ENCODE measurements at places on chromosomes 7 and 10.

DNA sequence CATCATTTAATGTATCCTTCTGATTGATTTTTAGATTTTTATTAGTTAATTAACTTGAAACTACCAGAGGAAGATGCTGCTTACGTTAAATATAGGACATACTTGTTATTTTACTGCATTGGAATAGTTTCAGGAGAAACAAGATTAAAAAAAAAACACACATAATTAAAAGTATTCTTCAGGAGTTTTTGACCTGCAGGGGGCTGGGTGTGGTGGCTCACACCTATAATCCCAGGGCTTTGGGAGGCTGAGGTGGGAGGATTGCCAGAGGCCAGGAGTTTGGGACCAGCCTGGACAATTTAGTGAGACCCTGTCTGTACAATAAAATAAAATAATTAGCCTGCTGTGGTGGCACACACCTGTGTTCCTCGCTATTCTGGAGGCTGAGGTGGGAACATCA is 10.7 kb downstream of the CBLL1 start:
- no peak for DNase-seq

GRCh38 chr10:70760271-70760787 is 24.8 kb downstream of the TBATA start:
- DNase-seq: no peak

DNA sequence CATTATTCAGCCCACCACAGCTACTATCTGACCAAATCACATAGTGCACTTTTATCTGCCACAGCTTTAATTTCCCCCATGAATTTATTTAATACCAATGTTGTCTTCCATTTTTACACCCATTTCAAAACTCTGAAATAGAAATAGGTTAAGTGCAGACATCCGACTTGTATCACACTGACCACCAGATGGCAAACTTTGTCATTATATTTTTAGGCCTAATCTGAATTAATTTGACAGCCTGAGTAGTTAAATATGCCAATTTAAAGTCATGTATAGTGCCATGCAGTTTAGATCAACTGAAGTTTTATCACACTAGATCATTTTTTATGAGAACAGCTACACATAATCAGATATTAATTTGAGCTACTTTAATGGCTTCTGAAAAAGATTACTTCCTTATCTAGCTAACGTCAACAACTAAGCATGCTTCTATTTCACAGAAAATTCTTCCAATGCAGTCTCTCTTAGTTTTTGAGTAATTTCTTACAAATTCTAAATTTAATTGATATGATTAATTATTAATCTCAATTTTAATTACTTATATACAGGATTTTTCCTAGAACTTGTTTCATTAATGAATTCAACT is 566.4 kb downstream of the GFRA1 start:
- DNase-seq: no peak

DNA sequence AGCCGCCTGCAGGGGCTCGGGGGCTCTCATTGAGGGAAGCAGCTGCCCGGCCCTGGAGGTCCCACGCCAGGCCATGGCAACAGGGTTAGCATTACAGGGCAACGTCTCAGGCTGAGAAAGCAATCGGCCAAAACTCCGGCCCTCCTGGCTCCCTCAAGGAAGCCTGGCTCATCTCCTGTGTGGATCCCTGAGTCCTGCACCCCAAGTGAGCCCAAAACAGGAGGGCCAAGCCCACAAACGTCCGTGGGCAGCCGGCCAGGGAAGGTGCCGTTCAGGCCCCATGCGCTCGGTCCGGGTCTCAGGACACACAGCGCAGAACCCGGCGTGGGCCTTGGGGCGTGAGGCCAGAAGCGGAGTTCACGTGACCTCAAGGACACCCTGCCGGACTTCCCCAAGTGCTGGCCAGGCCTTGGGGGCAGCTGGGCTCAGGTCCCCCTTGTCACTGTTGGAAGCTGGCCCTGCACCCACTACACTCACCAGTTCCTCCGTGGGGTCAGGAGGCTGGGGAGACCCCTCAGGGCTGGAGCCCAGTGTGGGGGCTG is 8.0 kb upstream of the PWWP2B start:
- DNase-seq: no peak

- DNase-seq: no peak
Measured at GRCh38 chr7:11533229-11533820, 298.7 kb downstream of the THSD7A start.

- DNase-seq: no peak
Measured at GRCh38 chr7:50146692-50147091, 53.6 kb upstream of the ZPBP start.

GRCh38 chr7:50837965-50838364 is 55.3 kb upstream of the GRB10 start:
- no peak for DNase-seq

GRCh38 chr7:142916508-142916907 is 17.0 kb downstream of the TRPV5 start:
- DNase-seq: no peak

DNA sequence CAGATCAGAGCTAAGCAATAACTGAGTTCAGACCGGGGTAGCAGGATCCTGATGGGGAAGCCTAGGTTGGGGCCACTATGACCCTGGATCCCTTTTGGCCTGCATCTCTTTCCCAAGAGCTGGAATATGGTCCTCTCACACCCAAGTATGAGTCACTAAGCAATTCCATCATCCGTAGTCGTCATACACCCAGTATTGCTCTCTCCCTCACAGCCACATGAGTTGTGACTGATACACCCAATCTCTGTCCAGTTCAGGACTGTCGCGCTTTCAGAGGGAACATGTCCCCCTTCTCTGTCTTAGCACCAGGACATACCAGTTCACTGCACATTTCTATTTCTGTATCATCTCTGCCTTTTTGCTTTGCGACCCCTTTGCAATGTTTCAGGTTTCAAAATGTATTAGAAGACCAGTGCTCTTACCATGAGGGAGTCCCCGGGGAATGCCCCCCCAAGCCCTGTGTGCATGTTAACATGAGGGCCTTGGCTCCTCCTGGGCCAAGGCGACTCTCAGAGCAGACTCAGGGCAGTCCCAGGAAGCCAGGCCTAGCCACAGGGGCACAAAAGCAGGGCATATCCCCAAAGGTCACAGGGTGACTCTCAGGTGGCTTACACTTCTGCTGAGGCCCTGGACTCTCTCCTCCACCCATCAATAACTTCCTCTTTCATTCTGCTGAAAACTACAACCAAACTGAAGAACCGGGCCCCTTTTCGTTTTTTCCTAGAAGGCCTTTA is 75.3 kb upstream of the SAMD8 start:
- no peak for DNase-seq

DNA sequence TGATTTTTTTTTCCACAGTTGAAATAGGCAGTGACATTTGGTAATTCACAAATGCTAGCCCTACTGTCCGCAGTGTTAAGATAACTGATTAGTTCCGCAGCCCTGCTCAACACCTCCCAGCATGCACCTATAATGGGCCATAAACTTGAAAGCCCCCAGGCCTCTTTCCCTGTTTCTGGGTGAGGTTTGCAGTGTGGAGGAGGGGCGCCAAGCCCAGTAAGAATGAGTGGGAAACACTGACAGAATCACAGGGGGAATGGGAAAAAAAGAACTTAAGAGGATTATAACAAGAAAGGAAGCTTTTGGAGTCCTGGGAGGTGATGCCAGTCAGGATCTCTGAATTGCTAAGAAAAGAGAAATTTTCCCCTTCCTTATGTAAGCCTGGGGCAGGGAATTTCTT is 39.6 kb upstream of the SP8 start:
- DNase-seq: no peak

GRCh38 chr10:5618042-5618441 is 48.4 kb downstream of the ASB13 start:
- DNase-seq: no peak

DNA sequence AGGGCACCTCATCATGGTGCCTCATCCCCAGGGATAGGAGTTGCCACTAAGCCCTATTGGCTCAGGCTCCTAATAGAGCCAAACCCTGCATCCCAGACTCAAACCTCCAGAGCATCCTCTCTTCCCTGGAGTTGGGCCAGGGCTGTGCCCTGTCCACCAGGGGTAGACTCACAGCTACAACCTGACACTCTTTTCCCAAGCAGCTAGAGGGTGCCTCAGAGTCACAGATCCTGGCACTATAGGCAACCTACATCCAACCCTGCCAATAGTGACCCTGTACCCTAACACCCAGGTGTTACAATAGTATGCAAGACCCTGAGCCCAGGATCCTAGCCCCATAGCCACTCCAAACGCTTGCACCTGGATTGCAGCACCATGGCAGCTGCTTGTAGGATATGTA is 64.0 kb upstream of the PLA2G12B start:
- DNase-seq: no peak

DNA sequence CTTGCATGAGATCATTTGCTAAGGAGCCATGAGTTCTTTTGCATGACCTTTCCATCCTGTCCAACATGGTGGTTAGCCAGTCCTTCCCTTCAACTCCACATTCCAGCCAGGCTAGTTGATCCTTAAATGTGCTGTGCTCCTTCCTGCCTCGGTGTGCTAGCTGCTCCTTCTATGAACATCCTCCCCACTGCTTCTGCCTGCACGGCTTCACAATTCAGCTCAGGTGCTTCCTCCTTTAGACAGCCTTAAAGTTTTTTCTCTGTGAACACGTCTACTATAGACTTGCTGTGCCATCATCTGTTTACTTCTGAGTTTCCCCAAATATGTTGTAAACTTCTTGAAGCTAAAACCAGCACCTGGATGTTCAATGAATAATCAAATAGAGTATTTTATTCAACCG is 95.5 kb downstream of the OTUD1 start:
- no peak for DNase-seq

DNA sequence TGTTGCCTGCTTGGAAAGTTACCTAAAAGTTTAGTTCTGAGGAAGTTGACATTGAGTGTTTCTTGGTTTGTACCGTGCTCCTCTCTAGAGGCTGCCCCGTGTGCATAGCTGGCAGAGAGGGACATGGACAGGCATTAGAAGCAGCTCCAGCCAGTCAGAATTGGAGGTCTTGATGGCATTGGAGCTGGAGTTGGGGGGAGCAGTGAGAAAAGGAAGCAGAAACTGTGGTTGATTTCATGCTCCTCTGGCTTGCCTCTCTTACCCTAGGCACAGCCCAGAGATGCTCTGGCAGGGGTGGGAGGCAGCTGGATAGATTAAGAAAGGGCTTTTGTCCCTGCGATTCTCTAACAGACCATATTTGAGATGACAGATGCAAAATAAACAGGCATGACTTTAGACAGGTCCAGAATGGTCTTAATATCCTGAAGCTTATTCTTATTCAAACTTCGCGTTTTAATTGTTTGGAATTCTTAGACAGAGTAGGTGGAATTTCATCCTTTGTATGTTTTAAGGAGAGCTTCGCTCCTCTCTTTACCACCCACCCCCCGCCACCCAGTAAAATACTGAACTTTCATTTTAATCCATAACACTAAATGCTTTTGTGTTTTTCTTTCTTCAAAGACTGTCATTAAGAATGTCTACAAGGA is 73.5 kb upstream of the GLCCI1 start:
- DNase-seq: no peak

DNA sequence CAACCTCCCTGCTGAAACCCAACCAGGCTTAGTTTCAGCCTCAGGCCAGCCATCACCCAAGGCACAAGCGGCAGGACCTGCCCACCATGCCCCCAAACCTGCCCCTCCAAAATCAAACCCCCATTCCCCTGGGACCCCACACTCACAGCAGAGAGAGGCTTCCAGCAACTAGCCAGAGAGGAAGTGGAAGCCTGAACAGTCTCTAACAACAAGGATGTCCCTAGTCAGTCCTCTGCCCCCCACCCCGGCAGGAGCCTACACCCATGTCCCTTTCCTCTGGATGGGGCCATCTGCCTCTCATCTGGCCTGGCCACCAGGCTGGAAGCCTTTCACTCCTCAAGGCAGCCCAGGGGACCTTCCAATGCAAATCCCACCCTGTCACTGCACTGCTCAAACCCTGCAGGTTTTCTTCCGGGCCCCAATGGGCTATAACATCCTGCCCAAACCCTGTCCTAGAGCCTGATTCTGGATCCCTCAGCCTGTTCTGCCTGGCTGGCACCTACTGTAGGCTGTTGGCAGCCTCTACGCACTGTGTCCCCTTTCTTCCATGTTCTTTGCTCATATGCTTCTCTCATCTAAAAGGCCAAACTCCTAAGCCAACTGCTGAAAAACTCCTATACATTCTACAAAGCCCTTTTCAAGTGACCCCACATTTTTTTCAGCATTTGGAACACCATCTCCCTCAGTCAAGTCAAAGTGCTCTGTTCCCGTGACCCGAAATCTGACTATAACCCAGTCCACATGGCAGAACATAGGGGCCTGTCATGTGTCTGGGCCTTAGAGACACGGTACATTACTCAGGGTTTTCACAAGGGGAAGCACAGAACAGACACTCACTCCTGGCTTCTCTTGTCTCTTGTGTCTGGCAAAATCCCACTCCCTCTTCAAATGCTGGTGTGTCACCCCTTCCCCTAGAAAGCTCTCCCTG is 253.3 kb downstream of the TNS3 start:
- DNase-seq: no peak

- no peak for DNase-seq
Measured at GRCh38 chr7:93530701-93531100, 43.8 kb downstream of the CALCR start.

DNA sequence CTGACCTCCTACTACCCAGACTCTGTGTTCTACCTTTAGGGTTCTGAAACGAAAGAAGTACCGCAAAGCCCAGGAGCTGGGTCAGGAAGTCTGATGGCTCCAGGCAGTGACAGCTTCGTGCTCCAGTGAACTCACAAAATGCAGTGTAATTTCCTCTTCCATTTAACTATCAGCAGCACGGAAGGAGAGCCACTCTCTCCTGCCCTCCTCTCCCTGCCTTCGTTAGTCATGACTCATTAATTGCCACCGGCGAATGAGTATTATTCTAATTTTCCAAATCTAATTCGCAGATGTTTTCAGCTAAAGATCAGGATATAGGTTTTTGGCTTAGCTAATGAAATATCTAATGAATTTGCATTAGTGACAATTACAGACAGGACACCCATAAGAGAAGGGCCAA is 1262.0 kb downstream of the TYW1 start:
- no peak for DNase-seq

- DNase-seq: no peak
Measured at GRCh38 chr7:75950111-75950681, 35.2 kb downstream of the POR start.

DNA sequence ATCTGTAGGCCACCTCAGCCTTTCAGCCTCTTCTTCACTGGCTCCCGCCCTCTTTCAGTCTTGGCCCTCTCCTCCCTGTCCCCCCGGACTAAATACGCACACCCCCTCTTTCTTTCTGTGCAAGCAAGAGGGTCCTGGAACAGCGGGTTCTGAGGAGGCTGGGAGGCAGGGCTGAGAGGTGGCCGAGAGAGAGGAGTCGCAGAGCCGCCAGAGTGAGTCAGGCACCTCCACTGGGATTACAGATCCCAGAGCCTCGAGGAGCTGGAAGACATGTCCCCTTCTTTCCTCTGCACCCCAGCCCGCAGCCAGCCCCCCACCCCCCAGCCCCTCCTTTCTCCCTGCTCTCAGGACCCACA is 182 bp downstream of the CCDC136 start:
- DNase-seq: no peak

GRCh38 chr7:128865303-128865702 is 2.6 kb downstream of the ATP6V1F start:
- DNase-seq: no peak
